ENCODE measurements at places on chromosomes 1 and 21. TPM values are rescaled to one million over a fixed set of nuclear protein-coding genes. Genes with fewer than 3 reads are reported as not detected.

CYP4A11 gene
- not detected for total RNA-seq

CRYBG2 gene
- not detected for total RNA-seq

KCNQ4 gene
- 0.07 TPM for total RNA-seq

DNA sequence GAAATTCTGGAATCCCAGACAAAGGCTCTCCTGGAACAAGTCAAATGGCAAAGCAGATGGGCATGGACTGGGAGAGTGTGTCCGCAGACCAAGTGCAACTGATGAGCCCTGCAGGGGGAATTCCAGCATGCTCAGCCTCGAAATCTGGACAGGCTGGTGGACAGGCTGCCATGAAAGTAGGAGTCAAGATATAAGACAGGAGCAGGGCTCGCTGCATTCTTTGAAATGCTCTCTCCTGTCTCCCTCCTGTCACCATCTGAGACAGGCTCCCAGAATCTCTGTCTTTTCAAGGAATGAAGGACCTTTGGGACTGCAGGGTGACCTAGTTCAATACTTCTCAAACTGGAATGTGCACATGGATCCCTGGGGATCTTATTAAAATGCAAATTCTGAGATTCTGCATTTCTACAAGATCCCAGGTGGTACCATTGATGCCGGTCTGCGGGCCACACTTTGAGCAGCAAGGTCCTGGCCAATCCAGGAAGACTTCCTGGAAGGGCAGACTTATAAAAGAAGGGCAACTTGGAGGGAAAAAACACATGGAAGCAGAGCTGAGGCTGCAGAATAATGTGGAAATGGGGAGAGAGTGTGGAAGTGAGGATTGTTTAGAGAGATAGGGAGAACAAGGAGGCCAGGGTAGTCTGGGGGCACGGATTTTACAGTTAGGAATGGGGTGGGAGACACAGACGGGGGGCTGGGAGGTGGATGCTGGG is 29.8 kb downstream of the TNNT2 start:
- DNase-seq = no peak

DNA sequence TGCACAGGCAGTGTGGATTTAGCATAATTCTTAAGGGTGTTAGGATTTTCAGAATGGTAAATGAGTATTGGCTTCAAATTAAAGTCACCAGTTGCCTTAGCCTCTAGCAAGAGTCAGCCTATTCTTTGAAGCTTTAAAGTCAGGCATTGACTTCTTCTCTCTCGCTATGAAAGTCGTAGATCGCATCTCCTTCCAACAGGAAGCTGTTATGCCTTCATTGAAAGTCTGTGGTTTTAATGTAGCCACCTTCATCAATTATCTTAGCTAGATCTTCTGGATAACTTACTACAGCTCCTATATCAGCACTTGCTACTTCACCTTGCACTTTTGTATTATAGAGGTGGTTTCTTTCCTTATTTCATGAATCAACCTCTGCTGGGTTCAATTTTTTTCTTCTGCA is 320.2 kb downstream of the PTPRC start:
- DNase-seq = no peak

DNA sequence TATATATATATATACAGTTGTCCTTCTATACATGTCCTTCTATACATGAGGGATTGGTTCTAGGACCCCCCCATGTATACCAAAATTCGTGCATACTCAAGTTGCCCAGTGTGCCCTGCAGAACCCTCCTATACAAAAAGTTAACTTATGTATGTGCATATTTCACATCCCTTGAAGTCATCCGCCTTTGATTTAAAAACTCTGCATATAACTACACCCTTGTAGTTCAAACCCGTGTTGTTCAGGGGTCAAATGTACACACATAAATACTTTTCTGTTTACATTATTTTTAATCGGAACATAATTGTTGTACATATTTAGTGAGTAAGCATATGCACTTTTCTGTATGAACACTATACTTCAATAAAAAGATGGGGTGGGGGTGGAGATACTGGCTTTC is 7.7 kb upstream of the ABL2 start:
- DNase-seq = no peak

- DNase-seq = no peak
Observed at GRCh38 chr1:245879091-245879490, 628.0 kb downstream of the SMYD3 start.

GRCh38 chr1:38117444-38117887 is 70.9 kb upstream of the POU3F1 start:
- DNase-seq = no peak

Data from endothelial cell of umbilical vein (primary cell).